ENCODE measurements at places on chromosomes 6 and 20.

DNA sequence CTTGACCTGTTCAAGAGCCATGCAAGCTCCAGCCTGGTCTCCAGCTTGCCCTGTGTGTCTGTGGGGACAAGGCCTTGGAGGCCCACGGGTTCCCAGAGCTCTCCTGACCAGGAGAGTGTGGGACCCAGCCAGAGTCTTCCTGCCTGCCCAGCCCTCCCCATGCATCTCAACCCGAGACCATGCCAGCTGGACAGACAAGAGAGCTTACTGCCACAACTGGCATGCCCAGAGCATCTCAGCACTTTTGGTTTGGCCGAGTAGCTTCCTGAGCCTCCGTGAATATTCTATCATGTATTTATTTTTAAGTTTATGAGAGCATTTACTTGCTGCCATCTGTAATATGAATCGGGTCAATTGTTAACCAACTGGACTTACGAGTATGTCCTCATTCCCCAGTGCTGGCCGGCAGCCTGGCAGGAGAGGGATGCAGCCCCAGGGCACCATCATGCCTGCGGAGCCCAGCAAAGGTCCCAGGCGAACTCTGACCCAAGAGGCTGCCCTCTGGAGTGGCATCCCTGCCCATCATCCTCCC lies 14.9 kb downstream of the IP6K3 start:
- no peak for DNase-seq

DNA sequence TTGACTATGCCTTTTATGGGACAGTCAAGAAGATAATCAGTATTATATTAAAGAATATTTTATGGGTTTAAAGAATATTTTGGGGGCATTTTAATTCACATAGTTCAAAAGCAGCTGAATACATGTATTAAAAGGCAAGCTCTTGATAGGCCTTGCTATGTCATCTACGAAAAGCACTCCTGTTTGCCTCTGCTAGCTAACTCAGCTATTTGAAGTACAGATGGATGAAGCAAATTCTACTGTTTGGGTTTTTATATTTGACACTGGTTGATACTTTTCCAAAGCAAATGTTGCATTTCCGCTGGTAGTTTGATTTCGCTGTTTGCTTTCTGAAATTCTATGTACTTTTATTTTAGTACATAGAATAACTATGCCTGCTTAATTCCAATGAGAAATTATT lies 47.0 kb downstream of the SLC22A3 start:
- DNase-seq: no peak

DNA sequence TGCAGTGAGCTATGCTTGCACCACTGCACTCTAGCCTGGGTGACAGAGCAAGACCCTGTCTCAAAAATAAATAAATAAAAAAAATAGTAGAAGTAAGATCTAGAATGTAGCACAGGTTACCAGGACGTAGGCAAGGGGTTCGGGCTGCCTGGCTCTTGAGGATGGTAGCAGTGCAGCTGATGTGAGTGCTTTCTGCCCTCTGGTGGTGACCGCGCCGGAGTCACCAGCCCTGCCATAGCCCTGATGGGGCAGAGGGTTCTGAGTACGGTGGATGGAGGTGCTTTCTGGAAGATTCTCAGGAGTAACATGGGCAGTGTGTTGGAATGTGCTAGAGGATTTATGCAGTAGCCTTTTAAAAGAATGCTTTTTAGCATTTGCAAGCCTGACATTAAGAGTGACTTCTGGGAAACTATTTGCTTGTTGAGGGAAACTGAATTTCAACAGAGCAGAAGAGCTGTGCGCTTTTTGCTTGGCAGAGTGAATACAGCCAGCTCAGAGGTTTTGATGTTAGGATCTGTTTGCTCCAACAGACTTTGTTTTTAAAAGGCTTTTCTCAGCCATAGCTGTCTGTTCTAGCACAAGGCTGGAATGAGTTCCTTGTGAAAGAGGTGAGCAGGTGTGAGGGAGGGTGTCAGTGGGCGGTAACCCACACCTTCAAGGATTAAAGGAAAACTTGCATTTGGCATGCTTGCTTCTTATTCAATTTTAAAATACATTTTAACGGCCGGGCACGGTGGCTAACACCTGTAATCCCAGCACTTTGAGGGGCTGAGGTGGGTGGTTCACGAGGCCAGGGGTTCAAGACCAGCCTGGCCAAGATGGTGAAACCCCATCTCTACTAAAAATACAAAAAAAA lies 65.9 kb downstream of the PTPN1 start:
- peak; percentile 55 for DNase-seq

DNA sequence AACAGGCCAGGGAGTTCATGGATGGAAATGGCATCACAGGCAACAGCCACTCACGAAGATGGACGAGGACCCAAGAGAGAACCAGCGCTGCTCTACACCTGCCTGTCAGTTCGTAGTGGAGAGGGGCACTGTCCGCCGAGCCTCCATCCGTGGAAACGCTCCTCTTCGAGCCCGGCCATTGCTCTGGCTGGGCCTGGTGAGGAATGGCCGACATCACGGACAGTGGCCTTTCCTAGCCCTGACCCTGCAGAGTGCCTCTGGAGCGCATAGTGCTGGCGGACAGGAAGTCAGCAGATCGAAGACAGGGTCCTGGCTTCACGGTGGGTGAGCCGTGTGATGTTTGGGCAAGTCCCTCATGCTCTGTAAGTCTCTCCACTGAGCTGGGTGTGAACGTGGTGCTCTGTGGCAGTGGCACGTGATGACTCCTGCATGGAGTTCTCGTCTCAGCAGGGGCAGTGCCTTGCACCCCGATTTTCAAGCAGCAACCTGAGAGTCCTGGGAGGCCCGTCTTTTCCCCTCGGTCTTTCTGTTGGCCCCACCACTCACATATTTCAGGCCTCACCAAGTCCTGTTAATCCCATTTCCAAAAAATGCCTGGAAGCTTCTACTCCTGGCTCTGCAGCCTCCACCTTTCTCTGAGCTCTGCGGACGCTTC lies 214.4 kb downstream of the ERMARD start:
- DNase-seq: no peak

GRCh38 chr20:49345524-49345923 lies 67.7 kb upstream of the ZNFX1 start:
- peak; percentile 54 for DNase-seq

- no peak for DNase-seq
These were observed 29.0 kb downstream of the CTCFL start for GRCh38 chr20:57495978-57496377.

- DNase-seq: no peak
These were observed 742.8 kb downstream of the MAFB start for GRCh38 chr20:39946053-39946810.

- DNase-seq: no peak
These were observed 71.1 kb upstream of the CTNNBL1 start for GRCh38 chr20:37622728-37623127.

DNA sequence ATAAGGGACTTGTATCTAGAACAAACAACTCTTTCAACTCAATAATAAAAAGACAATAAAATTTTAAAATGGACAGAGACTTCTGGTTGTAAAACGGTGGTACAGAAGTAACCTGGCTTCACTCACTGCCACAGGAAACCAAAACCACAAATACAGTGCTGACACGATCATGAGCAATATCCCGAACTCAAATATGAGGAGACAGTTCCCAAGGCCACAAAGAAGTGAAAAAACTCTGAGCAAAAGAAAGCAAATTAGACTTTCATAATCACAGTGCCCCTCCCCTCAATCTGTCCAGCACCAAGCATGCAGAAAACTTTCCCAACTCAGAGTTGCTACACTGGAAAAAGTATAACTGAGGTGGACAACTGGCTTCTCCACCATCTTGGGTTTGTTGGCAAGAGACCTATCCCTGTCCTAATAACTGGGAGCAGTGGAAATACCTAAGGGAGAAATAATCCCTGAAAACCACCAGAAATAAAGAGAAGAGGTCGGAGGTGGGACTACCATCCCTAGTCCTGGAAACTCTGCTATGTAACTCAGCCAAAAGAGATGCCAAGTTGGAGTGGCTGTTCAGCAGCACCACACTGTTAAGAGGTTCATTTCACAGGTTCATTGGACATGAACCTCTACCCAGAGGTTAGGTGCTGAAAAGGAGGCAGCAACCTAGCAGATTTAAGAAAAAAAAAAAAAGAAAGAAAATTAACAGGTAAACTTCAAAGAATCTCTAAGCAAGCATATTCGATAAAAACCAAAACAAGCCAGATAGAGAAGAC lies 55.5 kb downstream of the REV3L start:
- no peak for DNase-seq

GRCh38 chr6:140609321-140609720 lies 1234.9 kb upstream of the CITED2 start:
- DNase-seq: no peak

GRCh38 chr6:20412682-20413073 lies 11.0 kb downstream of the E2F3 start:
- no peak for DNase-seq

DNA sequence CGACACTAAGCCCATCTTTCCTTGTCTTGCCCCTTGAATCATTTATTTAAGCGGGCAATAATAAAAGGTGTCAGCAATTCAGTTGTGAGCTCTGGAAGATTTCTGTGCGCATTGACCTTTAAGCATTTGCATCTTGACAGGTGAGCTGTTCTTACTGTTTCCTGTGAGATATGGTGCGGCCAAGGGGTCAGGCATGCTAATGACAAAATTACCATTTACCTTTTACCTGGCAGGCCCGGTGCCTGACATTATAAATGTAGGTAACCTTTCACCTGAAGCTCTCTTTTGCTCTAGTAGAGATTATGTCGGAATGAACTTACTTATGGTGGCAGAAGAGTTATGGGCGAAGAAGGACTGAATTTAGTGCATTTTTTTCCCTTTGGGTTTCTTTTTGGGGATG lies 89.3 kb upstream of the EEF1E1 start:
- no peak for DNase-seq

DNA sequence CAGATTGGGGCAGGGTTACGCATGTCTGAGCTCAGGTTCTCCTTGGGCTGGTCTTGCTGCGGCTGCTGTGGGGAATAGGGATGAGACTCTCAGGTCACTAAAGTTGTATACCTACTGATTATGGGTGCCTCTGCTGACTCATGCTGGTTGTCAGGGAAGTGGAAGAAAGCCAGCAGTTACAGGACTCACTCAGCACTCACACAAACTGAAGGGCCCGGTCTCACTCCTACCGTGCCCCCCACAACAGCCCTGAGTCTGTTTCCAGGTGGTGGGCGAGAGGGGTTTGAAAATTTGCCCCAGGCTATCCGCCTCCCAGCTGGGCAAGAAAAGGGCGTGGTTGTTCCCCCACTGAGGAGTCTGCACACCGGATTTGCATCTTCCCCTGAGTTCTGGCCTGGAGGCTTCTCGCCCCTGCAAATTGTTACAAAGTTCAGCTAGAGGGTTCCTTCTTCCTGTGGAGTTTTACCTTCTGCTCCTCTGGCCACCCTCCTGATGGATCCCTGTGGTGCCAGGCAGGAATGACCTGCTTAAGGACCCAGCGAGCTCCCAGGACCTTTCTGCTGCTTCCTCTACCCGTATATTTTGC lies 659.2 kb downstream of the HDGFL1 start:
- DNase-seq: no peak

DNA sequence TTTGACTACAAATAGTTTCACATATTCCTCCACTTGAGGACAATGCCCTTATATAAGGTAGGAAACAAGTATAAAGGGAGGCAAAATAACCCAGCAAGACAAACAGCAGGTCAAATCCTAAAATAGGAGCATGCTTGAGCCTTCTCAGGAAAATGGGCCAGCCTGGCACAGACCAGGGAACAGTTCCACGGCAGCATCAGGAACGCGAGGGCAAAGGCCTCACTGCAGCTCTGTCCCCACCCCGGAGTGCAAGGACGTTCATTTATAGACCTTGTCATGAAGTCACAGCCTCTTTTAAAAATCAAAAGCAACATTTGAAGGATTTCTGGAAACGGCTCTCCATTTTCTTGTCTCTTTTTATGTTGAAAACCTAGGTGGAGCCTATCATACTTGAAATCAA lies 17.1 kb downstream of the PDE10A start:
- no peak for DNase-seq

DNA sequence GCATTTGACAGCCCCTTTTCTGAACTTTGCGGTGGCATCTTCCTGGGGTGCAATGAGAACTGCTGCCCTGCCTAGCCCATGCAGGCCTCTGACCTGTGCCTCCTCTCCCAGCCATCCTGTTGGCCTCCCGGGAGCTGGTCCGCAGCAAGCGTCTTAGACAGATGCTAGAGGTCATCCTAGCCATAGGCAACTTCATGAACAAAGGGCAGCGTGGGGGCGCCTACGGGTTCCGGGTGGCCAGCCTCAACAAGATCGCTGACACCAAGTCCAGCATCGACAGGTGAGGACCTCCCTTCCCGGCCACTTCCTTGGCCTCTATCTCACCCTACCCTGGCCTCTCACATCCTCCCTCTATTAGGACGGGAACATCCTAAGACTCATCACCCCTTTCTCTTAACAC lies 37.6 kb downstream of the MOCS1 start:
- no peak for DNase-seq

- DNase-seq: no peak
These were observed 33.8 kb downstream of the PHACTR1 start for GRCh38 chr6:12750416-12750815.

DNA sequence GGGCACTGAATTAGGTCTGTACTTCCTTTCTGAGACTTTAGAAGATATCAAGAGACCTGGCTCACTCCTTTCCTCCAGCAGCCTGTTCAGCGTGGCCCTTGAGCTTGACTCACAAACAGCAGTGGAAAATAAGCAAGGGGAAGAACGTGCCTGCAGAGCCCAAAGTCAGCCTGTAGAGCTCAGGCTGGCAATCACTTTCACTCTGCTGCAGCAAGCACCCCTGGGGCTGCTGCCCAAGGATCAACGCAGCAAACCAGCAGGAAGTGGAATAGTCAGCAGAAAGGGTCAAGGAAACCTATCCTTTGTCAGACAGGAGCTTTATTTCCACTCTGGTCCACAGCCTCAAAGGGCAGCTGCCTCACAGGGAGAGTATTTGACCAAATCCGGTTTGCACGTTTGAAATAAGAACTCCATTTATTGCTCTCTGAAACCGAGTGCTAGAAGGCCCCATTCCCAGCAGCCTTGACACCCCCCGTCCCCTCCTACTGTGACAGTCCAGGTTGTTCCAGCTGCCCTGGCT lies 77.4 kb downstream of the PRDM1 start:
- DNase-seq: no peak

GRCh38 chr6:16166871-16167608 lies 38.2 kb downstream of the MYLIP start:
- DNase-seq: no peak

- no peak for DNase-seq
These were observed 81.6 kb downstream of the OLIG3 start for GRCh38 chr6:137412562-137412961.

DNA sequence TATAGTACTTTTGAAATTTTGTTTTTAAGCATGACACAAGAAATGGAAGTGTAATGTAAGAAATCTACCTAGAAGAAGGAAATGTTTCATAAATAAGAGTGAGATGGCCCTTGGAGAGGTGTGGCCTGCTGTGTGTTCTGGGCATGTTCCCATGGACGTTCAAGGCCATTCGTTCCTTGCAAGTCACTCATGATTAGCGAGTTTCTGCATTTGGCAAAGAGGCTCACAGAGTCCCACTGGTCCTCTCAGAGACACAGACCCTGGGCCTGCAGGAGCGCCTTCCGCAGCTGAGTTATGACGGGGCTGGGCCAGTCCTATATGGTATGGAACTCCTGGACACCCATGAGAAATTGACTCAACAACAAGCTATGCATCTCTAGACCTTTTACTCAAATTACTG lies 7.2 kb downstream of the THBS2 start:
- no peak for DNase-seq
